ENCODE measurements at places on chromosomes 1 and 21.
A peak's percentile ranks its signal among the peaks of the same experiment; 100 is the strongest.

DNA sequence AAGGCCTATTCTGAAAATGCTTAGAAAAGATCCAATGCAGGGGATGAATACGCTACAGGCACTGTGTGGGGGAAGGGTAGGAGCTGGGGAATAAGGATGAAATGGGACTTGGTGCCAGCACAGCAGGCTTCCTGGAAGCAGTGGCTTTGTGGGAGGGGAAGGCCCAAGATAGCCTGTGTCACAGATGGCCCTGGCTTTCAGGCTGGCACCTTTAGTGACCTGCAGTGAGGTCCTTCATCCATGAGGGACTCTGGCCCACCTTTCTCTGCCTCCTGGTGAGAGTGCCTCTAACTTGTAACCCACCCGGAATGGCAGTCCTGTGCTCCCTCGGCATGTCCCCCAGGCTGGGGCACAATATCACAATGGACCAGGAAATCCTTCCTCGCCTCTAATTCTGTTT is 919 bp downstream of the CHI3L1 start:
- no peak for DNase-seq

- DNase-seq, result no peak
Observed at GRCh38 chr1:161691846-161692245, 15.2 kb upstream of the FCRLA start.

DNA sequence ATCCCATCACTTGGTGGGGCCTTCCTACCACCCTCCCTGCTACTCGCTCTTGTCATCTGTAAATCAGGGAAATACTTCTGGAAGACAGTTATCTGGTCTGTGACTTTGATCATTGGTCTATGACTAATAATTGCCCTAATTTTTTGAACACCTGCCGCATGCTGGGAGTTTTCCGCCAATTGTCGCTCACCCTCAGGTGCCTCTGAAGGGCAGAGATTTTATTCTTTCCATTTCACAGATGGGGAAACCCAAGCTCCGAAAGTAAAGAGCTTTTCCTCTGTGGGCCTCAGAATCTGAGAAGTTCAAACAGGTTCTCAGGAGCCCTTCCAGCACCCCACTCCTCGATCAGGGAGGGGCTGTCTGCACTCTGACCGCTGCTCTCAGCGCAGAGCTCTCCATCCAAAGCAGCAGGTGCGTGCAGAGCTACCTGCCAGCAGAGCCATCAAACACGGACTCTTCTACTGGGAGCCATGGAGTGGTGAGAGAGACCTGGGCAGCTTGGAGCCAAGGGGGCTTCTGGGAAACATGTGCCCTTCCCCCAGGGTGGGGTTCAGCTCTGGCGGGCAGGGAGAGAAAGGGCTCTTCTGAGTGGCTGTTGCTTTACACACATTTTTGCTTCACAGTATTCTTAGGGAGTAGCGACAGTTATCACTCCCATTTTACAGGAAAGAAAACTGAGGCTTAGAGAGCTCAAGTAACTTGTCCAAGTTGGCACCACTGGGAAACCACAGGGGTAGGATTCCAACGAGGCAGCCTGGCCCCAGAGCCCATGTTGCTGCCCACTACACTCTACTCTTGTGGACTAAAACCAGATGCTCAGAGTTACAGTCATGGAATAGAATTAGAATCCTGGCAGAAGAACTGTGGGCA is 5.8 kb upstream of the RUNX3 start:
- no peak for DNase-seq

- no peak for DNase-seq
Observed at GRCh38 chr1:227893949-227894721, 53.6 kb downstream of the WNT9A start.

DNA sequence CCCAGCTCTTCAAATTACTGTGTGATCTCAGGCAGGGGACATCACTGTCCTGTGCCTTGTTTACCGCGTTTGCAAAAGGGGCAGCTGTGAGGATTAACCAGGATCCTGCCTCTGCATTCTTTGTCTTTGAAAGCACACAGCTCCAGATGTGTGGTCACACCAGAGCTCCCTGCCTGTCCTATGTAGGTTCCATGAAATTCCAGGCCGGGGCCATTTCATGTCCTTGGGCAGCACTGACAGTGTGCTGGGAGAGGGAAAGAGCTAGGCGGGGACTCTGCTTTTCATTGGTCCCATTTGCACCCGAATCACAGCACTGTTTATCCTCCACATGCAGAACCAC is 42.2 kb upstream of the SELENON start:
- DNase-seq, result no peak

GRCh38 chr1:9717193-9718005 is 65.9 kb downstream of the PIK3CD start:
- DNase-seq, result no peak

DNA sequence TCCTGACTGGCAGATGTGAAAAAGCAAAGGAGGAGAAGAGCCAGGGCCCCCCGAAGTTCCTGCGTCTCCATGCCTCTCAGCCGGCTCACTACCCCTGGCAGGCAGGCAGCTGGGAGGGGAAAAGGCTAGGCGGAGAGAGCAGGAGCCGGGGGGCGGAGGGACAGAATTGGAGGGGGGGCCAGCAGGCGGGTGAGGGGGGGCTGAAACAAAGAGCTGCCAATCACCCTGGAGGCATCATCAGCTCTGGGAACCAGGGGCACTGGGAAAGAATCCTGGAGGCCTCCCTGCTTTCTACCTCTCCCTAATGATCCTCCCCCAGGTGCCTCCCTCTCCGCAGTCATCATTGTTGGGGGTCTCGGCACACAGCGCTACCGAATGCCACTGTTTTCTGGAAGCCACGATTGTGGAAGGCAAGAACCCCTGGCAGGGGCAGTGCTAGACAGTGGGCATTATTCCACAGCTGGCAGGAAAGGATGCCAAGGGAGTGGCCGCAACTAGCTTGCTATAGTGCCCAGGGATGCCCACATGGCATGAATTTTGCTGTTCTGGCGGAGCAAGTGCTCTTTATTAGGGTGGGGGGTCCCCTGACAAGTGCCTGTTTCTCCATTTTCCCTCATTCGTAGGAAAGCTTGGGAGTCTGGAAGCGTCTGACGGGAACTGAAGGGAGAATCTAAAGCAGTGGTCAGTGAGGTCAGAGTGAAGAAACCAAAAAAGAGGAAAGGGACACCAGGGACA is at the start of gene THBS3:
THBS3 (minus strand) TSS at position 92 of the 735 bp plus-strand sequence; CDS start at position 71, 21 bp downstream.
- DNase-seq, result peak; percentile 75

GRCh38 chr1:179969962-179970361 is 15.4 kb downstream of the CEP350 start:
- DNase-seq, result no peak

DNA sequence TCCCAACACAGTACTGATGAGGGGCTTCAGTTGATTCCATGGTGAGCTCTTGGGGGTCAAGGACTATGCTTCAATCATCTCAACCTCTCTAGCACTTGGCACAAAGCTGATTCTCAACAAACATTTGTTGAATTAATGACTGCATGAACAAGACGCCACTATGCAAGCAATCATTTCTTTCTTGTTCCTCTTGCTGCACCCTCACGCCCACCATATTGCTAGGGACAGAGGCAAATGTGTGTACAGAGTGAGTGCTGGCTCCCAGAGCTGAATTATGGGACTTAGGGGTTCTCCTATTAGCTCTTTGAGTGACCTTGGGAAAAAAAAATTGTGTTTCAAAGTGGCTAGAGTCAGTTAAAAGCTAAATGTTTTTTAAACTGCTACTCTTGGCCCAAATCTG is 2.5 kb downstream of the ADAR start:
- no peak for DNase-seq

DNA sequence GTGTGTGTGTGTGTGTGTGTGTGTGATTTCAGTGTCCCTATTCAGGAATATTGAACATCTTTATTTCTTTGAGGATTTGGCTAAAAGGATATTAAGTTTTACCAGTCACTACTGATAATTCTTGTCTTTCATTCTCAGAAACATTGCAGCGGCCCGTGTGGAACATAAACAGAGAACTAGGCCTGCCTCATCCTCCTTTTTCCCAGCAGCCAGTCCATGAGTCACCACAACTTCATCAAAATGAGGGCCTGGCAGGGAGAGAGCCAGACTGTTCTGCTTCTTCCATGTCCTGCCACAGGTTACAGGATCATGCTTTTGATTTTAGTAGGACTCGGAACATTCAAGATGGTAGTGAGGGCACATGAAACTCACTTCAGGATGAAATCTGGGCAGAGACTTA is 50.7 kb downstream of the LRIG2 start:
- DNase-seq, result no peak

DNA sequence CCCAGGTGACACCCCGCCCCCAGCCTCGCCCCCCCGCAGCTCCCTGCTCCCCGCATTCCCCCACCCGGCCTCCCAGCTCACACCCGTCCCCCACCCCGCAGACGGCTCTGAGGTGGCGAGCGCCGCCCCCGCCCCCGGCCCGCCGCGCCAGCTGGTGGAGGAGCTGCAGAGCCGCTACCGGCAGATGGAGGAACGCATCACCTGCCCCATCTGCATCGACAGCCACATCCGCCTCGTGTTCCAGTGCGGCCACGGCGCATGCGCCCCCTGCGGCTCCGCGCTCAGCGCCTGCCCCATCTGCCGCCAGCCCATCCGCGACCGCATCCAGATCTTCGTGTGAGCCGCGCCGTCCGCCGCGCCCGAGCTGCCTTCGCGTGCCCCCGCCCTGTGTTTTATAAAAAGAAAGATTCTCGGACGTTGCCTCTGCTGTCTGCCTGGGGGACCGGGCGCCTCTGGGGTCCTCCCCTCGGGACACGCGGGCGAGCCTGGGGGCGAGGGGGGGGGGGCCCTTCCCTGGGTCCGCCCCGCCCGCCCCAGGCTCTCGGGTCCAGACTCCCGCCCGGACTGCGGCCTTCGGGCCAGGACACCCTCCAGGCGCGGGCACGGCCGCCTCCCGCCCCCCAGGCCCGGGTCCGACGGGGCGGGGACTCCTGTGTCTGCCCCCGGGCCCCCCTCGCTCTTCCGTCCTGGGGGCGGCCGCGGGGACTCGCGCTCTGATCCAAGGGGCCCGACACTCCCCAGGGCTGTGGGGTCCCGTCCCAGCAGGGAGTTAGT is 1.6 kb upstream of the MMP23B start:
- no peak for DNase-seq

DNA sequence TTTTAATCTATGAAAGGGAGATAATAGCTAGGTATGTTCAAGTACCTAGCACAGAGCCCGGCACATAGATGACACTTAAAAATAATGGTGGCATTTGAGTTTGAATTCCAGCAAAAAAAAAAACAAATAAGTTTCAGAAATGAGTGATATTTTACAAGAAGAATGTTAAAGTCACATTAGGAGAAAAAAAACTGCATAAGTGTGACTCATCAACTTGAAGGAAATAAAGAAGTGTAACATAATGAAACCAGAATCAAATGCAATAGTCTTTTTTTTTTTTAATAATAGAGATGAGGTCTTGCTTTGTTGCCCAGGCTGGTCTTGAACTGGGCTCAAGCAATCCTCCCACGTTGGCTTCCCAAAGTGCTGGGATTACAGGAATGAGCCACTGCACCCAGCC is 17.1 kb downstream of the DNASE2B start:
- DNase-seq, result no peak

GRCh38 chr1:209248649-209249279 is 334.8 kb upstream of the CAMK1G start:
- peak; percentile 84 for DNase-seq

DNA sequence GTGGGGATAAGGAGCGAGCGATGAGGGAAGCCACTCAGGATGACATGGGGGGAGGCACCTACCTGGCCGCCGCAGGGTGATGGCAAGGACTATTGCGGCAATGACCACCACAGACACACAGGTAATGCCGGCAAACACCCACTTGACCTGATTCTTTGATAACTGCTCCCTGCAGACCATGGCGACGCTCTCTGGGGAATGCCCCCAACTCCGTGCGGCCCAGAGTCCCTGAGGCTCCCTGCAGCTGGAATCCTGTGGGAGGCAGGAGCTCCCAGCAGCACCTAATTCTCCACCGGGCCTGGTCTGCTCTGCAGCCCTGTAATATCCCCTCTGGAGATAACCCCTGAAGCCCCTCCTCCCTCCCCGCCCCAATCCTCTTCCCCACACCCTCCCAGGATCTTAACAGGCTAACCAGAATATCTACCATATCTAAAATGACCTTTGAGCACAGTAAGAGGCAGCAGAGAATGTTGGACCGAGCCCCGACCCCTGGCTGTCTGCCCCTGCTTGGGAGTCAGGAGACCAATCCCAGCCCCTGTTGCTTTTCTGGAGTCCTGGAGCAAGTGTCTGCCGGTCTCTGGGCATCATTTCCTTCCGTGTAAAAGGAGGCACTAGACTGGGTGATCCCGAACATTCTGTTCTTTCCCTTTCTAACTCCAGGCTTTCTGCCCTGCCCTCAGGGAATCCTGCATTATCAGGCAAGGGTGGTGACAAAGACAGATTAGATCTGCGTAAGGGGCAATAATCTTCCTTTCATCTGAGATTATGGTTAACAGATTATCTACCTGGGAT is at the start of gene FAM151A:
FAM151A (minus strand) TSS at position 310 of the 792 bp plus-strand sequence; CDS start at position 180, 130 bp downstream.
- DNase-seq, result no peak

- DNase-seq, result no peak
Observed at GRCh38 chr21:29382030-29382654, 83.4 kb downstream of the BACH1 start.

GRCh38 chr1:150931773-150932172 is 5.6 kb downstream of the SETDB1 start:
- no peak for DNase-seq

- no peak for DNase-seq
Observed at GRCh38 chr1:174075245-174075692, 53.1 kb upstream of the RC3H1 start.

DNA sequence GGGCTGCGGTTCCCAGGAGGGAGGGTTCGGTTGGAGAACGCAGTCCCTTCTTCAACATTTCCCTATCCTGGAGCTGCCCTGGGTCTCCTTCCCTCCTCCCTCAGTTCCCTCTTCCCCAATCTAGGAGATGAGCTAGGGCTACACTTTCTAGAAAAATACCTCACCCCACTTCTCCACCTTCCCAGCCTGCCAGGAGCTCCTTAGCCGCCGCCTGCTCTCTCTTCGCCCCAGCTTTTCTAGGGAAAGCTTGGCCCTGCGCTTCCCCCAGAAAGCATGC is 488 bp upstream of the ADAMTS1 start:
- DNase-seq, result no peak

- DNase-seq, result no peak
Observed at GRCh38 chr1:10718083-10718415, 78.4 kb downstream of the CASZ1 start.

DNA sequence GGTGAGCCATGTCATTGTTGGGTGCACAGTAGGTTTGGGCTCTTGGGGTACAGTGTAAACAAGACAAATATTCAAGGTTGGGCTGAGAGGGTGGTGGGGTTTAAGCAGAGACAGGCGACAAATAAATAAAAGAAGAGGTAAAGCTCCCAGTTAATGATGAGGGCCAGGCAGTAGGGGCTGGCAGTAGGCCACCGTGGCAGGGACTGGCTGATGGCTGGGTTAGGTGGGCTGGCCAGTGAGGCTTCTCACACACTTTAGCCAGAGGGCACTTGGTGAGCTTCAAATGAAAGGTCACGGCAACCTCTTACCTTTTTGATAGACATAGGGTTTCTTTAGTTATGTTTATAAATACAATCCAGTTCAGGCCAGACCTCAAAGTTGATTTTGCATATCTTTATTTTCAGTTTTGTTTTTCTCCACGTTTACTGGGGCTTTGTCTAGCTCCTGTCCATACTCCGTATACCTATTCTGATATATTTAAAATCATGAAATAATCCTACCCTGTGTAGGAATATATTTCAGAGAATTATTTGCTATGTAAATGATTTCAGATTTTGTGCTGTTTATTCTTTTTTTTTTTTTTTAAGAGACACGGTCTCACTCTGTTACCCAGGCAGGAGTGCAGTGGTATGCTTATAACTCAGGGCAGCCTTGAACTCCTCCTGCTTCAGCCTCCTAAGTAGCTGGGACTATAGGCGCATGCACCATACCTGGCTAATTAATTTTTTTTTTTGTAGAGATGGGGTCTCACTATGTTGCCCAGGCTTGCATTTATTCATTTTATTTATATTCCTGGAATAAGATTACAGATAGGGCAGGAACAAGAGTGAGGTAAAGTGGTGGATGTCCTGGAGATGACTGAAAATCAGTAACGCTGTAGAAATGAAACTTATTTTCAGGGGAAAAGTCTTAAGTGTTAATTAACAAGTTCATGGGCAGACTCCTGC is 122.7 kb downstream of the RYR2 start:
- no peak for DNase-seq

Data from NCI-H2081 (cell line).